ENCODE measurements at places on chromosomes 6 and 20.

DNA sequence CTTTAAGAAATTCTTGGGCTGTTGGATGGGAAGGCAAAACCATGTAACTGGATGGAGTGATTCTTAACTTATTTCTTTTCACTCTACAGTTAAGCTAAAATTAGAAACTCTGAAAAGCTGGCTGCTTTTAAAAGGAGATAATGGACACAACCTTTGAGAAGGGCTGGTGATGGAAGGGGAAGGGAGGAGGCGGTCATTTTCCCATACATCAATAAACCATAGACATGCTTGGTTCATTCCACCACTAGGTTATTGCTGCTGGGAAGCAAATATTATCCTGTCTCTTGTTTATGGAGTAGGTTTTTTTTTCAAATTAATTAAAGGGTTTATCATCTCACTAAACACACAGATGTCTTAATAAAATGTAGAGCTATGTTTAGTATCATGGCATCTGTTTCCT, 76.2 kb downstream of the PLCB1 start:
- no peak for DNase-seq

DNA sequence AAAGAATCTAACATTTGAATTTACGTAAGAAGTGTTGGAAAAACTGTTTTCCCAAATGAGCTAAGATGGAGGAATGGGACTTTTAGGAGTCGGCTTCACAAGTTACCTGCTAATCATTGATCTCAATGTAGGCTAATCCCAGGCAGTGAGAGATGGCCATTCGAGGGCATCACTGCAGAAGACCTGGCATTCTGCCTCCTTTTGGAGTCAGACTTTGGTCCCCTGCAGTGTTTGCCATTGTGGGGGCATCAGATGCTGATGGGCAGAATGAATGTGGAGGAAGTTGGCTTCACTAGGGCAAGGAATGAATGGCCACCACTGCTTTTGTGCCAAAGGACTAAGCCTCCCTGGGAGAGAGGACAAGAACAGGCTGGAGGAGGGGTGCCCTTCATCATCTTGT, 55.7 kb upstream of the NKX2-2 start:
- DNase-seq: no peak

DNA sequence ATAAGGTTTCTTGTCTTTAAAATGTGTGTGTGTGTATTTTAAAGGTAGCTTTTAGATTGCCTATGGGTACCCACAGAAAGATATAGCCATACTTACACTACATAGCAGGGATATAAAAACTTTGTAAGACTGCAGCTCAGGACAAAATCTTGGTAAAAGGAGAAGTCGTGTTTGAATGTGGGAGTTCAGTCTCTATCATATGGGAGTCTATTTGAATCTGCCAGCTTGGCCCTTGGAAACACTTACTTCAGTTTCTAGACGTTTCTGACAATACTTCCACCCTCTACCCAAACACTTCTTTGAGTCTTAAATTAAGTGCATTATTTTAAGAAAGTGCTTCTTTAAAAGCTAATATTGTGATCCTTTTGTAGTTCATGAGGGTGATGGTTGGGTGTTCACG, 155.7 kb downstream of the CARMIL1 start:
- no peak for DNase-seq

- no peak for DNase-seq
These were observed 12.8 kb upstream of the MYMX start for GRCh38 chr6:44203955-44204354.

DNA sequence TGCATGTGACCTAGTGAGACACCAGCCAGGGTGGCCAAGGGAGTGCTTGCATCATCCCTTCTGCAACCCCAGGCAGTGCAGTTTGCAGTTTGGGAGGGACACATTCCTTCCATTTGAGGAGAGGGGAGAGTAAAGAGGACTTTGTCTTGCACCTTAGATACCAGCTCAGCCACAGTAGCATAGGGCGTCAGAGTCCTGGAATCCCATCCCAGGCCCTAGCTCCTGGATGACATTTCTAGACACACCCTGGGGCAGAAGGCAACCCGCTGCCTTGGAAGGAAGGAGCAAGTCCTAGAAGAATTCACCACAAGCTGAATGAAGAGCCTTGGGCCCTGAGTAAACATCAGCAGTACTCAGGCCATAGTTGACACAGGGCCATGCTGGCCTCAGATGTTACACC, 680.4 kb upstream of the IMPG1 start:
- DNase-seq: no peak

GRCh38 chr20:14264869-14265268, 72.5 kb downstream of the FLRT3 start:
- no peak for DNase-seq

- DNase-seq: no peak
These were observed 18.4 kb upstream of the RAMACL start for GRCh38 chr6:166604911-166605310.

- DNase-seq: no peak
These were observed 136.5 kb downstream of the RIMS1 start for GRCh38 chr6:72022830-72023229.

DNA sequence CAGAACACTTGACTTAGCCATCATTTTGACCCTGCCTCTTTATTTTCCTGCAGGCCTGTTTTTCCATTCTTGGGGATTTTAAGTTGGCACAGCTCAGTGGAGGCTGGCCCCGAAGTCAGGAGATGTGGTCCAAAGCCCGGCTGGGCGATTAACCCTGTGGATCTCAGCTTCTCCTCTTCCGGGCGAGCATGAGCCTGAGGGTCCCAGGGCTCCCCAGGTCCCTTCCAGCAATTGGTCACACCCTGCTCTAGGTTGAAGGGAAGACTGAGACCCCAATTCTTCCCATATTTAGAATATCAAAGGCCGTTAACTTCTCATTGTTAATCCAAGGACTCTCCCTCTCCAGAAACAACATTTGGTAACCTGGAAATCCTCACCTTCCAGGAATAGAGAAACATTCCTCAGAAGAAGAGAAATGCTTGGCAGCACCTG, 2.3 kb downstream of the THBS2 start:
- DNase-seq: no peak

DNA sequence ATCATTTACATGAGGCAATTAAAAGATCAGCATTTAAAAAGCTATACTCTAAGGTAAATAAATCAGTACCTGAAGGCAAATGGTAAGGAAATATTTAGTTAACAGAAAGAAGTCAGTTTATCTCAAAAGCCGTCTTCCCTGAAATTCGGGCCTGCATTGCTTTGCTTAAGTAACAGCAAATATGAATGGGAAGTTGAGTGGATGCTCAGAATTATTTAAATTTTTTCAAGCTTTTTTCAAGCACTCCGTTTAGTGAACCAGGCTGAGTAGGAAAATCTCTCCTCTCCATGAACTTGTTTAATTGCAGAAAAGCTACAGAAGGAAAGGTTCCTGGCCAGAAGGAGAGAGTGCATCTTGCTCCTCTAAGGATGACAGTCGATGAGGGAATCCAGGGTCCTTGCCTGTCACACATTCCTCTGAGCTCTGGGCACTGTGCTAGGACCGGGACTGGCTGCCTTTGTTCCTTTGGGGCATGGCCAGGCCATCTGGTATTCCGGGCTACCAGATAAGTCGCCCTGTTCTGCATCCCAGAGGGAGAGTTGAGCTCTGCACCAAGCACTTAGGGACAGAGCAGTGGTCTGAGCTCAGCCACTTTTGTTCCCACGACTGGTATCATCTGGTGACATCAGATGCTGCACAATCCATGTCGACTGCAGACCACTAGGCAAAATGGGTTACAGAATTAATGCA, 77.6 kb downstream of the RIN2 start:
- DNase-seq: no peak

GRCh38 chr20:35773154-35773751, 1.4 kb downstream of the PHF20 start:
- DNase-seq: no peak

DNA sequence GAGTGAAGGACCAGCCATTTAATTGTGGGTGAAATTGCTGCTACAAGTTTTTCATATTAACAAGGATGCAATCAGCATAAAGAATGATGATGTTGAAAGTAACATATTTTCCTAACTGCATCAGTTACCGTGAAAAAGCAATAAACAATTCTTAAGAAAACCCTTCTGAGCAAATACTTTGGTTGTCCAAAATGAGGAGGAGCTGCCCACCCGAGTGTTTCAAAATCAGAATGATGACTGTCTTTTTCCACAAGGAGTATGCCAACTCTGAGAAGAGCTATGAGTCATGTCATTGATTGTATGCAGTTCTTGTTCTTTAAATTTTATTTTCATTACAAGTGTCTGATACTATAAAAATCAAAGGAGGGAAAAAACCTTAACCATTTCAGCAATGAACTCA, 470.5 kb downstream of the COL12A1 start:
- no peak for DNase-seq

GRCh38 chr6:73653571-73654424, at the start of gene SLC17A5:
Gene SLC17A5 (minus strand): TSS chr6:73653992. CDS start chr6:73653886, 106 bp downstream.
- DNase-seq: peak; percentile 79

DNA sequence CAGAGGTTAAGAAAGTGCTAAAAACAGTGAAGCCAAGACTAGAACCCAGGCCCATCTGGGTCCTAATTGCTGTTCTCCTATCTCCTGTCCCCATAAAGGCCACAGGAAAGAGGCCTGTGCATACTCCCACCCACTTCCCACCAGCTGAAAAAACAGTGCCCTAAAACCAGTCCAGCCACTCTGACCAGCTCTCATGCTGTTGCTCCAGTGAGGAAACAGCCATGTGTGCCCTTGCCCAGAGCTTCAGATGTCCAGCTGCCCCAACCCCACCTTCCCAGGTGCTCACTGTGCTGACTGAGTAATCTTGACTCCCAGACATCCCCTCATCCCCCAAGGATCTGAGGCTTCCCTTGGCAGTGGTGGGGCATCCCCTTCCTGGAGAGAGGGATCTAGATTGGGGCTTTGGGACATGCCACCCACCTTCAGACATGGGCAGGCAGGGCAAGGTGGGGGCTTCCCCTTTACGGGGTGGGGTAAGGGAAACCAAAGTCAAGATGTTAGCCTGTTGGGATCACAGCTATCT, 28.7 kb downstream of the KCNK5 start:
- no peak for DNase-seq

GRCh38 chr6:28767691-28768090, 156.1 kb downstream of the TRIM27 start:
- no peak for DNase-seq

- DNase-seq: no peak
These were observed 3.6 kb downstream of the CCND3 start for GRCh38 chr6:41937861-41938574.

DNA sequence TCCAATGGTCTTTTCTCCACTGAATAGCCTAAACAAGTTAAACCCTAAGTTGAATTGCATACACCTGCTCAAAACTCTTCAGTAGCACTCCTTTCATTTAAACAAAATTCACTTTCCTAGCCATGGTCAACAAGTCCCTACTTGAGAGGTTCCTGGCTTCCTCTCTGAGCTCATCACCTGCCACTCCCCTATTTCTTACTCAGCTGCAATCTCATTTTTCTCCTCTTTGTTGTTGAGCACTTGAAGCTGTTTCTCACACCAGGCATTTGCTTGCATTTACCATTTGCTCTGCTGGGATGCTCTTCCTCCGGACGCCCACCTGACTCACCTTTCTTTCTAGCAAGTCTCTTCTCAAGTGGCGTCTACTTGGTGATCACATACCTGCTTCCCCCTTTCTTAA, 38.5 kb downstream of the EDN1 start:
- no peak for DNase-seq

DNA sequence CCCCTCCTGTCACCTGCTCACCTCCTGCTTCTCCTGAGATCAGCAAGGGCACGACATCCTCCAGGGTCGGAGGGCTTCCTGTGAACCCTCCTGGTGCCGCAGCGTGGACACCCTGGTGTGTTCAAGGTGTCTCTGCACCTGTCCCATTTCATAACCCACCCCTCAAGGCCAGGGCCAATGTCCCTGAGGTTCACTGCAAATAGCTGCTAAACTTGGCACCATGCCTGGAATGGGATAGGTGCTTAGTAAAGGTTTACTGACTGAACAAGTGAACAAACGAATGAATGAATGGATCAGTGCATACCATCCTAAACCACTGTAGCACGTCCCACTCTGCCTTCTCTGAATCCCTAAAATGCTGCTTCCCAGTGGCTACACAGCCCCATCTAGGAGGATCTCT, 35.0 kb downstream of the SIRPA start:
- DNase-seq: no peak

DNA sequence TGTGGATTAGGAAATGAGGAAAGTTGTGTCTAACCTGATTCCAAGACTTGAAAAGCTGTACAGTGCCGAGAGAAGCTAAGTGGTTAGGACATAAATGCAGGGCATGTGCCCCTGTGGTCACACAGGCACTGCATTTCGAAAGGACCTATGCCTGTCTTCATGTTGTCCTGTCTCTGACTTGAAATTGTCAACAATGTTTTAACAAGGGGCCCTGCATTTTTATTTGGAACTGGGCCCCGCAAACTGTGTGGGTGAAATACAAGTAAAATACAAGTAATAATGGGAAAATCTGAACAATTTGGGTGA, 38.8 kb downstream of the MRS2 start:
- DNase-seq: no peak

- no peak for DNase-seq
These were observed 72.3 kb downstream of the VEGFA start for GRCh38 chr6:43842231-43842794.

- DNase-seq: no peak
These were observed 97.7 kb upstream of the VGLL2 start for GRCh38 chr6:117167520-117168271.

- no peak for DNase-seq
These were observed 18.1 kb downstream of the ADGRB3 start for GRCh38 chr6:68653074-68653705.

DNA sequence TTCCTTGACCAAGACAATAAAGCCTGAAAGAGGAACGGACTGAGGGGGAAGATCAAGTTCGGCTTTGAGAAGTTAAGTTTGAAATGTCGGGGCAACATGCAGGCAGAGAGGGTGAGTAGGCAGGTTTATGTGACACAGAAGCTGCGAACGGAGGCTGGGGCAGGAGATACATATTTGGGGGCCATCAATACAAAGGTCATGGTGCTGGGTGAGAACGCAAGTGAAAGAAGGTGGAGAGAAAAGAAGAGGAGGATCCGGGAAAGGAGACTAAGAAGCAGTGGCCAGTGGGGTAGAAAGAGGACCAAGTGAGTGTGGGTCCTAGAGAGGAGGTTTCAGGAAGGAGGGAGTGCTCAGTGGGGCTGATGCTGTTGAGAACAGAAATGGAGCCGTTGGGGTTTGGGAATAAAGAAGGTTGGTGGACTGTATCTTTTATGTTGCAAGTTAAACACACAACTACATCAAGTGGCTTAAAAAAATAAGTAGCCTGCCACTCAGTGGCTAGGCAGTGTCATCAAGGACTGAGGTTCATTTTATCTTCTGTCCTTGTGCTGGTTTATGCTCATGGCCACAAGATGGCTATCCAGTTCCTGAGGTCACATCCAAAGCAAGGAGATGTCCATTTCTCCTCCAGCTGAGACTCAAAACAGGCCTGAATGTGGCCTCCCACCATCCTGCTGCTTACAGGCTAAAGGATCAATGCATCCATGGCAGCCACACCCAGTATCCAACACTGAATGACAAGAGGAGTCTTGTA, 1.7 kb upstream of the BLCAP start:
- DNase-seq: no peak
